ENCODE measurements at places on chromosomes 12 and 14.

DNA sequence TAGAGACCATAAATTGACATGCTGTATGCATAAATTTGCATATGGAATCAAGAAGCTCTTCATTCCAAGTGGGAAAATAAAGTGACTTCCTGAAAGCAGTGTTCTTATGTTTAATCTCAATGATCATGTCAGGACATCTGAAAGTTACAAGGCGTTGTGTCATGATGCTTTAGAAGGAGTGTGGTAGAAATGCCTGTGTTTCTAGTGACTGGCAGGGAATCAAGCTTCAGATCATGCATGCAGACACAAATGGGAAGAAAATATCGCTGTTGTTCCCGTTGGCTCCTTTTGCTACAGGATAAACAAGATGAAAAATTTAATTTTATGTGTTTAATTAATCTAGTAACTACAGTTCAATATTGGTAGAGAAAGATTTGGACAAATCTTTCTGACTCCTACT lies 298.1 kb upstream of the SYT1 start:
- no peak for DNase-seq

GRCh38 chr12:69896653-69897381 lies 71.8 kb downstream of the MYRFL start:
- DNase-seq = no peak

DNA sequence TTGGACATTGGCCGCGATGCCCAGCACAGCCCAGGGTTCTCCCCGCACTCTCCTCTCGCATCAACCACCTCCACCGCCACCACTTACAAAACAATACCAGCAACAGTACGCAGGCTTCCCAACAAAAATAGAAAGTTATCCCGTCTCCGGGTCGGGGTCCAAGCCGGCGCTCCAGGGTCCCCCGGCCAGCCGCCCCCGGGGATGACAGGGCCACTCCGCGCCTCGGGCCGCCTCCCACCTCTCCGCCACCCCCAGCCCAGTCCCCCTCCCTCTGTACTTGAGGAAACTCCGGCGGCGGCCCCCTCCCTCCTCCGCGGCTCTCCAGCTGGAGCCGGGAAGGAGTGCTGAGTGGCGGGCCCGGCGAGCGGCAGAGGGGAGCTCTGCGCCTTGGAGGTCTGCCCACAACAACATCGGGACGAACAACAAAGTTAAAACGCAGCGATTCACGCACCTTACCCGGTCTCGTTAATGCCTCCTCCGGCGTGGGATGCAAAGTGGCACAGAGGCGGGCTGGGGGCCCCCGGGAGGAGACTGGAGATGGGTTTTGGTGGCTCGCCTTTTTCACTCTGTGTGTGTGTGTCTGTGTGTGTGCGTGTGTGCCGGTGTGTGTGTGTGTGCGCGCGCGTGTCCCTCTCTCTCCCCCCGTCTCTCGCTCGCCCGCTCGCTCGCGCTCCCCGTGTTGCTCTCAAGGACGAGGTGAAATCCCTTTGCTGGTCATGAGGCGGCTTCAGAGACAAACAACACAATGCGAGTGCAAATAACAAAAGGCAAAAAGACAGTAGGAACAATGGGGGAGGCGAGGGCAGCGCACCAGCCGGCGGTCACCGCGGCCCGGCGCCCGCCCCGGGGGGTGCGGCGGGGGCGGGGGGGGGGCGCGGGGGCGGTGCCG lies 386.8 kb downstream of the BCAT1 start:
- no peak for DNase-seq

- DNase-seq = no peak
Measured at GRCh38 chr12:132640936-132641335, 22.4 kb downstream of the P2RX2 start.

GRCh38 chr14:30779210-30779609 lies 95.1 kb upstream of the COCH start:
- no peak for DNase-seq

DNA sequence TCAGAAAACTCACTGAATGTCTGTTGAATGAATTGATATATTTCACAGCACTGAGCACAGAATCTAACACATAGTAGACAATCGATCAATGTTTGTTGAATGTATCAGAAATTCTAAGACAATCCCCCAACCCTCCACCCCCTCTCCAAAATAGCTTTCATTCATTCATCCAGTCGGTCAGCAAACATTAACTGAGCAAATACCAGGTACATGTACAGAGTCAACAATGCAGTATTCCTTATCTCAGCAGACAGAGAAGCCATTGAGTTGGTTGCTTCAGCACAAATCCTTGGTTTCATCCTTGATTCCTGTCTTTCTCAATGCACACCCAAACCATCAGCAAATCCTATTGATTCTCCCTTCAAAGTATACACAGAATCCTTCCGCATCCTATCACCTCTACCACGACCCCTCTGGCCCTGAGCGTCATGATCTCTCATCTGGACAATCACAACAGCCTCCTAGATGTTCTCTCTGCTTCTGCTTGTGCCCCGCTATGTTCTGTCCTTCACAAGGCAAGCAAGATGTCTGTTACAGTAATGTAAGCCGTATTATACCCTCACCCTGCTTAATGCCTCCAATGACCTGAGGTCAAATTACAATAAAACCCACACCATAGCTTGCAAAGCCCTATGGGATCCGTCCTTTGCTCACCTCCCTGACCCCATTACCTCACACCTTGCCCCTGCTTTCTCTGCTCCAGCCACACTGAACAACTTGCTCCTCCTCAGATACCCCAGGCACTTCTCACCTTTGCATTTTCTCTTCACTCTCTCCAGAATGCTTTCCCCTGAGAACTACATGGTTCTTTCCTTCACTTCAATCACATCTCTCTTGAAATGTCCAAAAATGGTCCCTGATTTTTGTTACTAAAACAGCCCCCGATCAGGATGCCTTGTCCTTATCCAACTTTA lies 738.1 kb upstream of the TBX3 start:
- DNase-seq = no peak

GRCh38 chr14:97179573-97179972 lies 382.4 kb downstream of the VRK1 start:
- DNase-seq = peak; percentile 23

DNA sequence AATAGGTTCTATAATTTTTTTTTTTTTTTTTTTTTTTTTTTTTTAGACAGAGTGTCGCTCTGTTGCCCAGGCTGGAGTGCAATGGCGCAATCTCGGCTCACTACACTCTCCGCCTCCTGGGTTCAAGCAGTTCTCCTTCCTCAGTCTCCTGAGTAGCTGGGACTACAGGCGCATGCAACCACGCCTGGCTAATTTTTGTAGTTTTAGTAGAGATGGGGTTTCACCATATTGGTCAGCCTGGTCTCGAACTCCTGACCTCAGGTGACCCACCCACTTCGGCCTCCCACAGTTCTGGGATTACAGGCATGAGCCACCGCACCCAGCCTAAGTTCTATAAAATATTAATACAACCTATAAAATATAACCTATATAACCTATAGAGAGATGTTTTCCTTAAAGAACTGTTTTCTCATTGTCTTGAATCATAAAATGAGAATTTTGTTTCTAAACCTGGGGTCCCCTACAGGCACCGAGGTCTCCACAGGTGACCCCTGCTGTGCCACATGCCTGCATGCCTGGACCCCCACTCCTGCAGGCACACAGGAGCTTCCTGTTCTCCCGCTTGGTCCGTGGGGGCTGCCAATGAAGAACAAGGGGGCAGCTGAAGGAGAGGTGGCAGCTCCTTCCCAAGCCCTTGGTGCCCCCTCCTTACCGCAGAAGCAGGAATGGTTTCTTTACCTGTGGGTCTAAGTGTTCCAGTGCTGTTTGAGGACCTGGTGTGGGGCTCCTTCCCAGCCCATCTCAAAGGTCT lies 70.9 kb upstream of the ZFP36L1 start:
- no peak for DNase-seq

DNA sequence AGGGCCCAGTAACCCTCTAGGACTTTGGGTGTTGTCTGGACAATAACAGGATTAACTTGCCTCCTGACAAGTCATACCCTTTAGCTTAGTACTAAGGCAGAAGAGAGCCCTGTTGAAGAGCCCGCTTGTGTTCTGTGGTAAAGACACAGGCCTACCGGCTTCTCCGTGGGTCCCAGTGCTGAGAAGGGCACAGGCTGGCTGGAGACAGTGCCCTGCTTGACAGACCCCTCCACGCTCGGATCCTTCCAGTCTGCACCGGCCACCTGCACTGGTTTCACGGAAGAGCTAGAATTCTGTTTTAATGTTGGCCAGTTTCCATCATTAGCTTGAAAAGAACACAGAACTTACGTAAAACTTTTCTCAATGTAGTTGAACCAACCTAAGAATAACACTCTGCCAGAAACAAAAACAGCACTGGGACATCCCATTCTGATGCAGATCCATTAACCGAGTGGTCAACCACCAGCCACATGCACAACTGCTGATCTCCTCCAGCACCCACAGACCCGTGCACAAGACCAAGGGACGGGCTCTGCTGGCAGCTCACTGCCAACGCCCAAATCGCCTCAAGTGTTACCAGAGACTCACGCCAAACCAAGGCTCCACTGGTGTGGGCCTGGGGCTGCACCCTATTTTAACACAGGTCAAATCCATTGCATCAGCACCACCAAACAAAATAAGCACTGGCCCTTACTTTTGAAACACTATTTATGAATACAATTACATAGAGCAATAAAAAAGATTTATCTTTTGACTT lies 27.1 kb downstream of the ZFYVE21 start:
- DNase-seq = no peak

DNA sequence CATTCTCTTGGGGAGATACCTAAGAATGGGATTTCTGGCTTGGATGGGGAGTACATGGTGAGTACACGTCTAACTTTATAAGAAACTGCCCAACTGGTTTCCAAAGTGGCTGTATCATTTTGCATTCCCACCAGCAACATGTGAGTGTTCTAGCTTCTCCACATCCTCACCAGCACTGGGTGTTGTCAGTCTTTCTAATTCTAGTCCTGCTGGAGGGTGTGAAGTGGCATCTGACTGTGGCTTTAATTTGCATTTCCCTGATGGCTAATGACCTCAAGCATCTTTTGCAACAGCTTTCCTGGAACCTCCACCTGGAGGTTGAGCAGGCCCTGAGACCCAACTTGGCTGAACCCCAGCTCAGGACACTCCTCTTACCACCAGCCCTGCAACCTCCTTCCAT lies 17.8 kb downstream of the SELPLG start:
- no peak for DNase-seq

DNA sequence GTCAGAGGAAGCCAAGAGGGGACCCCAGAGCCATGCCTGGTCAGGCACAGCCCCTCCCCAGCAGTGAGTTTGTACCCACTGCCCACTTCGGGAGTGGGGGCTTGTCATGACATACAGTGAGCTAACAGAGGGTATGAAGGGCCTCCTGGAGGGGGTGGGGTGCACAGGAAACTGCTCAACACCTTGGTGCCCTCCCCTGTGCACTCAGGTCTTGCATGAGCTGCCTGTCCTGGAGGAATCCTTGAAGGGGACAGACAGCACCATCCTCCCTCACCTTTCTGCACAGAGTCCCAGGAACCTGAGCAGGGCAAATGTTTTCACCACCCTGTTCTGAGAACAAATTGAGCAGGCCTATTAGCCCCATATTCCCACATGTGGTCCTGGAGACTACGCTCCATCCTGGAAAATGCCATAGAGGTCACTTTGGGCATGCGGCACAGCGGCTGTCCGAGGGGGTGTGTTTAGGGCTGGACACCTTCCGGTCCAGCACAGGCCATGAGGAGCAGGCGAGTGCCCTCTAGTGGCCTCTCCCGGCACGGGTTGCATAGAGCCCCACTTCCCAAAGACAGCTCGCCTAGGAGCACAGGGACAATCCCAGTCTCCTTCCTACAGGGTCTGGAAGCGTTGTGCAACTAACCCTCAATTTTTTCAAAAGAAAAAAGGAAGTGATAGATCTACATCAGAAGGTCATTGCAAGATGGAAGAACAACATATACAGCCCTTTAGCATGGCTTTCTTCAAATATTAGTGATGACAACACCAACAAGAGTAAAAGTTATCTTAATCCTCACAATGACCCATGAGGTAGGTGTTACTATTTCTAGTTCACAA lies 31.9 kb upstream of the ZFP36L1 start:
- peak; percentile 37 for DNase-seq

- DNase-seq = no peak
Measured at GRCh38 chr14:37270629-37271028, 72.9 kb downstream of the MIPOL1 start.

- peak; percentile 47 for DNase-seq
Measured at GRCh38 chr12:4268329-4269181, 5.0 kb upstream of the CCND2 start.

- no peak for DNase-seq
Measured at GRCh38 chr14:46717211-46717610, 65.6 kb upstream of the RPL10L start.

DNA sequence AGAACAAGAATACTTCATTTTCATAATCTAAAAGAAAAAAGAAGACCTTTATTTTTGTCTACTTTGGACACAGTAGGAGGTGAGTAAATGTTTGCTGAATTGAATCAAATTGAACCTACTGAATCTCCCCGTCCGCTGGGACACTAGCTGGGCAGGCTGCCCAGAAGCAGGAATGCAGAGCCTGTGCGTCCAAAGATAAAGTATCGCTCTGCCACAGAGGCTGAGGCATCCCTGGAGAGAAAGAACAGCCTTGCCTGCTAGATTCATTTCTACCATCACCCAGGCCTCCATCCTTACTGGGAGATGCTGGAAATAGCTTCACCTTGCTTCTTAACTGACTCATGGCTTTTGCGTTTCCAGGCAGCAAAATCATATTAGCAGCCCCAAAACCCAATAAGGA lies 64.1 kb upstream of the TSPAN11 start:
- DNase-seq = no peak

GRCh38 chr12:24226745-24227350 lies 277.4 kb upstream of the SOX5 start:
- no peak for DNase-seq

DNA sequence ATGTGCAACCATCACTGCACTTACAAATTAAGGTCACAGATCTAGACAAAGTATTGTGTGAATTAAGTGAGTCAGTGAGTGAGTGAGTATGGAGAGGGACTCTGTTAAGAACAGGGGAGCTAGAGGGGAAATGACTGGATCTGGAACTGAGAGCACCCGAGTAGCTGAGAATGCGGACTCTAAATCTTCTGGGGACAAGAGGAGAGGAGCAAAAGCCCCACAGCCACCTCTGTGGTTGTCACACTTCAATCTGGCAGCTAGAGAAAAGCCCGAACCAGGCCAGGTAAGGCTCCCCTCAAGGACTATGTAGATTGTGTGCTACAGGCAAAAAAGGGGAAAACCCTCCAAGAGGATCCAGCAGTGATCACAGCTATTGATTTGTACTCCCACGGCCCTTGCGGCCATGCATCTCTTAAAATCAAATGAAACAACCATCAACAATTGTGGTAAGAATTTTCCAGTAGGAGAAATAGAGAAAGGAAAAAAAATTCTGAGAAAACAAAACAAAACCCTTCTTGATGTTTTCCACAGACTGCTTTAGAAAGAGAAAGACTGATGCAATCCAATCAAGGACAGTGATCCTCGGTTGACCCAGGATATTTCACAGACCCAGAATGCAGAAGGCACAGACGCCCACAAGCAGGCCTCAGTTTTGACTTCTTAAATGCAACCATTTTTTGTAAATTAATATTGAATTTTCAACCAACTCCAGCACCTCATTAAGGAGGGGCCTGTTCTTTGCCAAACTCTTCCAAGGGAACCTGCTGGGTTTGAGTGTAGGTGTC lies 109.6 kb downstream of the SLC38A6 start:
- DNase-seq = no peak

- DNase-seq = no peak
Measured at GRCh38 chr14:100076606-100077005, 11.4 kb downstream of the EVL start.

- DNase-seq = peak; percentile 1
Measured at GRCh38 chr12:106345746-106346145, 11.8 kb upstream of the POLR3B start.

- no peak for DNase-seq
Measured at GRCh38 chr12:2094597-2094996, 41.8 kb downstream of the CACNA1C start.

GRCh38 chr12:62259631-62259992 lies 592 bp upstream of the USP15 start:
- no peak for DNase-seq
